T-helper 1 cell (primary cell): ENCODE measurements at places on chromosomes 11 and 22.
A peak's percentile ranks its signal among the peaks of the same experiment; 100 is the strongest.

- no peak for DNase-seq
Measured at GRCh38 chr11:111460340-111460739, 51.8 kb downstream of the BTG4 start.

DNA sequence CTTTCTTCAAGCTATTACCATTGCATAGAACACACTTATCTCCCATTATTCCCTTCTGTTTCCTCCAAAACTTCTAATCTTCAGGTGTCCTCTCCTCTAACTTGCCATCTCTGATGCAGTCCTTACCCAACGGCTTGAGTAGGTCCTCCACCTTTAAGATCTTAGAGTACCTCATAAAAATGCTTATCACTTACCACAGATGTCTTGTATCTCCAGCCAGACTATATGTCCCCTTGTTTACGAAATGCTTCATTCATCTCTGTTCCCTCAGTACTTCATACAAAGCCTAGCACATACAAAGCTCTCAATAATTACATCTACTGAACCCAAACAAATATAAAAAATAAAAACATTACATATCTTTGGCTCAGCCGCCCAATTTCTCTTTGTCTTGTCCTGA is 49.2 kb downstream of the PAK1 start:
- no peak for DNase-seq

GRCh38 chr11:12216041-12216451 is 105.7 kb downstream of the MICAL2 start:
- DNase-seq, result no peak

GRCh38 chr11:6693342-6694228 is 10.4 kb upstream of the MRPL17 start:
- DNase-seq, result peak; percentile 19

DNA sequence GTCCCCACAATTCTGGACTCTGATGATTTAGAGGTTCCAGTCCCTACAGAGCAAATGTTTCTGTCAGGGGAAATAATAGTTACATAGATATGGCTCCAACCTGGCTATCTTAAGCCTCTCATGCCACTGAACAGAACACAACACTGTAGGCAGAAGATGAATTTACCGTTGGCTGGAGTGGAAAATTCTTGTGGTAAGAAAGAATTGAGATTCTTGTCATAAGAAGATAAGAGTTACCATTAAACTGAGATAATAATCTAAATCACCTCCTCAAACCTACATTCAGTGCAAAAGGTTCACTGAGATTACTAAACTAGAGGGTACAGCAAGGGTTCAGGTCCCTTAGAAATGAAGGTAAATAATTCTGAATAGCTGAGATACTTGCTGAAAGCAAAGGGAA is 10.1 kb upstream of the NAALAD2 start:
- no peak for DNase-seq

DNA sequence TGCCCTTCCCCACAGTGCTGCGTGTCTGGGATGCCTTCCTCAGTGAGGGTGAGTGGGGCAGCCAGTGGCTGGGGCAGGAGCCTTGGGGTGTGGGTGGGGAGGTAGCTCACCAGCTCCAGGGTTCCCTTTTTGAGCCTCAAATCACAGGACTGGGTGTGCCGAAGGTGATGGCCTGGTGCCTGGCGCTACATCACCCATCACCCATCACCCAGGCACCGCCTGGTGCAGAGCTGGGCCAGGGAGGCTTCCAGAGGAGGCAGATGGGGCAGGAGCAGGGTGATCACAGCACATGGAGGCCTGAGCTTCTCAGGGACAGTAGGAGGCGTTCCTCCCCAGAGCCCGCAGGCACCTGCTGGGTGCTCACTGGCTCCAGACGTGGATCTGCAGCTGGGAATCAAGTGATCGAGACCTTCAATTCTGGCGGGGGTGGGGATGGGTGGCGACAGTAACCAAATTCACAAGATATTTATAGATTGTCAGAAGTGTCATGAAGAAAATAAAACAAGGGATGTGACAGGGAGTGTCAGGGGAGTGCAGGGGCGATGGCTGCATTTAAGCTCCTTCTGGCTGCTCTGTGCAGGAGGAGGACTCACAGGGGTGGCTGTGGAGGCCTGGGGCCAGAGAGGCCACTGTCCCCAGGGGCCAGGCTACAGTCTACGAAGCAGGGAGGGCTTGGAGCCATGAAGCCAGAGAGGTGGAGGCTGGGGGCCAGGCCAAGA is 3.2 kb downstream of the TBC1D10C start:
- DNase-seq, result no peak

DNA sequence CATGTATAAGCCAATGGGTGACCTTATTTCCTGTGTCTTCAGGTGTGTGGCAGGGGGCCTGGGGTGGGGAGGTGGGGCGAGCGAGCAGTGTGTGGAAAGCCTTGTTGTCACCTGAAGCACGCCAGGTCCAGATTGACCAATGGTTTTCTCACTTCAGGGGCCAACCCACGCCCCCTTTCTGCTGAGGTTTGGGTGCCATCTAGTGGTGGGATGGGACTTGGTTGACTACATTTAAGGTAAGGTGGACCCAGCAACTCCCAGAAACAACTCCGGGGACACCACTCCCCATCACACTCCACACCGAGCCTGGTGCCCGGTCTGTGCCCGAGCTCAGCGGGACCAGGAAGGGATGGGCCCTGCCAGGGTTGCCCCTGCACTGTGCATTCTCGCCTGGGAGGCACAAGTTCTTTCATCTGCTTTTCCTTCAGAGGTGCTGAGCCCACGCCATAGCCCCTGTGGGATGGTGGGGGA is 40.0 kb downstream of the TPCN2 start:
- no peak for DNase-seq

GRCh38 chr11:106464728-106465127 is 387.3 kb downstream of the AASDHPPT start:
- DNase-seq, result no peak

GRCh38 chr22:50298266-50298637 is 9.2 kb downstream of the PLXNB2 start:
- DNase-seq, result no peak

DNA sequence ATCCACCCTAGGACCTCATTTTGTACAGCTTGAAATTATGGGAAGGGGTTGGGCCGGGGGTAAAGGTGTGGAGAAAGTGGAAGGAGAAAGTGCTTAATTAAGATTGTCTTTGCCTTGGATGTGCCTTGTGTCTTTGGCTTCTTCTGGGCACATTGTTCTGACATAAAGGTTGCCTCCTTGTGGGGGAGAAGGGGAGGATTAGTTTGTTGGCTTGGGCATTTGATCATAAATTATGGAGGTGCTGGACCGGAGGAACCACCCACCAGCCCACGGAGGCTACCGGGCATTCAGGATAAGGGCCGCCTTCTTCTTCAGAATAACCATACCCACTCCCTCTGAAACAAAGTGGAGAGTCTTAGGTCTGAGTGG is 1.3 kb downstream of the PAFAH1B2 start:
- no peak for DNase-seq

- peak; percentile 20 for DNase-seq
Measured at GRCh38 chr11:32420937-32421901, 14.1 kb downstream of the WT1 start.

- DNase-seq, result no peak
Measured at GRCh38 chr22:19898831-19899567, 42.6 kb upstream of the COMT start.

- DNase-seq, result no peak
Measured at GRCh38 chr11:46562527-46562926, 31.3 kb downstream of the AMBRA1 start.

GRCh38 chr11:10305964-10306918 is 1.4 kb downstream of the ADM start:
- DNase-seq, result no peak

DNA sequence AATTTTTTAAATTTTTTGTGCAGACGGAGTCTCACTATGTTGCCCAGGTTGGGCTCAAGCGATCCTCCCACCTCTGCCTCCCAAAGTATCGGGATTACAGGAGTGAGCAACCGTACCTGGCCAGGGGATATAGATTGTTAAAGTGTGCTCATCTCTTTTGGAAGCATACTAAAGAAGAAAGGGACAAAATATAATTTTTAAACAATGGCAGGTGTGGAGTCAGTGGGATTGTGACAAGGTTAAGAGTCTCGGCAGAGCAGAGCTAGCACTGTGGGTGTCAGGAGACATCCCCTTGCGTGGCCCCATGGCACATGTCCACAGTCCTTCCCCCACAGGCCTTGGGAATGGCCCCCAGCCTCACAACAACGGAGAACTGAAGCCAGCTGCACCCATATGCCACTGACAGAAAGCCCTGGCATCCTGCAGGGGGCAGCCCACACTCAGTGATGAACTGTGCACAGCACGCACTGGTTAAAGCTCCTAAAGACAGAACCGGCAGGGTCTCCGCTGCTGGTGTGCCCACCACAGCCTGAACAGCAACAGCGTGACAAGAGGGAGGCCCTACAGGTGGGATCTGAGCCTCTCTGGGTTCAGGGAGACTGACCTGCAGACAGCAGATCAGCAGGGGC is 29.9 kb downstream of the SERPIND1 start:
- DNase-seq, result peak; percentile 10

- DNase-seq, result peak; percentile 14
Measured at GRCh38 chr11:117064275-117064674, 34.0 kb downstream of the SIK3 start.

GRCh38 chr22:47071807-47072641 is 309.6 kb downstream of the TBC1D22A start:
- no peak for DNase-seq

- no peak for DNase-seq
Measured at GRCh38 chr11:86440305-86440716, 65.6 kb downstream of the CCDC81 start.

DNA sequence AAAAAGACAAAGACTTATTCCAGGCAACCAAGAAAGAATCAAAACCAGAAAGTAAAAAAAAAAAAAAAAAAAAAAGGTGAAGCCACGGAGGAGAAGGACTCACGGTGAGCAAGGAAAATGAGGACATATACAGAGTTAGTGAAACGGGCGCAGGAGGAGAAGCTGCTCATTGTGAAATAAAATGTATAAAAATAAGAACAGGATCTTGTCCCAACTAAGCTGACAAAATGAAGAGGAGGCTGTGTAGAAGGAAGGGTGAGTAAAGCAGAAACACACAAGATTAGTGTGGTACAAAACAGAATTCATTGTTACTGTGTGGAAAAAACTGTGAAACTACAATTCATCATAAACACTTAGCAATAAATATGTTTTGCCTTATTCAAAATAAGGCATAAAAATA is 7.6 kb downstream of the IL17REL start:
- no peak for DNase-seq

- peak; percentile 37 for DNase-seq
Measured at GRCh38 chr11:76232026-76232665, 25.8 kb upstream of the WNT11 start.

- no peak for DNase-seq
Measured at GRCh38 chr11:86637988-86638387, 34.4 kb downstream of the ME3 start.

DNA sequence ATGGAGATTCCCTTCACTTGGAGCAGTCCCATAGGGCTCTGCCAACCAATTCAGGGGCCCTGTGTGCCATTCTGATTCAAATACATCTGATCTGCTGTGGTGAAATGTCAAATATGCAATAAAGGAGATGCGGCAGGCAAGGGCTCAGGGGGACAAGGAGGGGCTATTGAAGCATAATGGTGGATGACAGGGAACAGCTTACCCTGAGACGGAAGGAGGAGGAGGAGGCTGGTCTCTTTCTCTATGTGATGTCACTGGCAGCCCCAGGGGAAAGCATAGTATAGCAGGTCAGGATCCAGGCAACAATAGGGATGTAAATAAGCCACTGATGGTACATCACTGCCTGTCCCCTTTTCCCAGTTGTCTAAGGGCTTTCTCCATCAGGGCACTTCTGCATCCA is 350.9 kb upstream of the SYN3 start:
- DNase-seq, result no peak

GRCh38 chr11:8267831-8268529 is 4.3 kb upstream of the LMO1 start:
- no peak for DNase-seq

DNA sequence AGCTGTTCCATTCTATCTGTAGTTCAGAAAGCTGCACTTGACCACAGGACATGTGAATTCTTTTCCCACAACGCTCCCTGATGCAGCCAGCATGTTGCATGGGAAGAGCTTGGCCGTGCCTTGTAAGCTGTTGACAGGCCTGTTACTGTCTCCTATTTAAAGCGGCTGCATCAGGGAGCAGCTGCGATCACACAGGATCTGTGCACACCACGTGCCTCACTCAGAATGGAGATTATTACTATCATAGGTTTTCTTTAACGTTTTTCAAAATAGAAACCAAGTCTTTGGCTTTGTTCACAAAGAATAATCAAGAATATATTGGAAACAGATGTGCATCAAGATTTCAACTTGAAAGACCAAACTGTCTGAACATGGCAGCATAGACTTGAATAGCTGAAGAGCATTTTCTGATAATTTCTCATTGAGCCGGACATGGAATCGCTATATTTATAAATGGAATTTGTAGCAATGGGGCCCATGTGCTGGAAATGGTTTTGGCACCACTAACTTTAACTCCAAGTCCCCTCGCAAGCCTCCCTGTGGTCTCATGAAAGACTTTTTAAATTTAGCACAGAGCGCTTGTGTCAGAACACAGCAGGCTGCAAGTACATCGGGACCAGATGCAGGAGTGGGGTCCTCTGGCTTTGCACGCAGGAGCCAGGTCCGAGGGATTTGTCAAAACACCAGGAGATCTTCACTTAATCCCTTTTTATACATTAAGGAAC is 40.8 kb upstream of the MYO18B start:
- no peak for DNase-seq

DNA sequence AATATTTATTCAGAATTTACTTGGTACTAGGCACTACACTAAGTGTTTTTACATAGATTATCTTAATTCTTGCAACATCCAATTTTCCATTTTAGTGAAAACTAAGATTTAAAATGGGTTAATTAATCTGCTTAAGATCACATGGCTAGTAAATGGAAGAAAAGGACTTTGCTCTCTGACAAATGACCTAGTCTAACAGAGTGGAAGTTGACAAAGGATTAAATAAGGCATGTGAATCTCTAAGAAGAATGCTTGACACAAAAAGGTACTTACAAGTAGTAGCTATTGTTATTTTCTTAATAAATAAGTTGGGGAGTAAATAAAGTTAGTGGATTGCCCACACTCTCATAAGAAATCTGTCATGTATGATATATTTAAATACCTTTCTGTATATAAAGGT is 584.8 kb downstream of the DLG2 start:
- no peak for DNase-seq

DNA sequence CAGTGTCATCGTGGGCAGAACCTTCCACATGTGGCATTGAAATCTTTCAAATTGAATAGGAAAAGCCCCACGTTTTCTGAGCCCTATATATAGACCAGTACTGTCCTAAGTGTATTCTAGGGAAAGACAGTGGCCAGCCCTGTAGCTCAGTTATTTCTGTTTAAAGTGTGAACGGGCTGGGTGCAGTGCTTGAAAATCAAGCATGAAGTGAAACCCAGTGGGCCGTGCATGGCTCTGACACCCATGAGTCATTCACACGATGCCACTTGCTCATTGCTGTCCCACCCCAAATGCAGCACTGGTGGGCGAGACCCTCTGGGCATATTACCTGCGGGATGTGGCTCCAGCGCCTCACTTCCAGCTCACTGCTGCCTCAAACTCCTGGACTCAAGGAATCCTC is 29.8 kb upstream of the CCDC188 start:
- DNase-seq, result no peak
